ENCODE measurements at places on chromosomes 7 and 10. TPM values are rescaled to one million over a fixed set of nuclear protein-coding genes. Genes with fewer than 3 reads are reported as not detected.
A peak's percentile ranks its signal among the peaks of the same experiment; 100 is the strongest.

Gene PPIF
- 161 TPM for total RNA-seq

Gene FBXL13
- total RNA-seq, result 0.99 TPM

Gene AP3M1
- total RNA-seq, result 51.9 TPM

Gene MORN4
- 2.2 TPM for total RNA-seq

GRCh38 chr10:36393801-36394200, 731.6 kb upstream of the ANKRD30A start:
- DNase-seq, result no peak

GRCh38 chr7:24720283-24720682, 37.0 kb downstream of the GSDME start:
- DNase-seq, result no peak

GRCh38 chr7:1149351-1149794, 10.6 kb downstream of the ZFAND2A start:
- peak; percentile 51 for DNase-seq

DNA sequence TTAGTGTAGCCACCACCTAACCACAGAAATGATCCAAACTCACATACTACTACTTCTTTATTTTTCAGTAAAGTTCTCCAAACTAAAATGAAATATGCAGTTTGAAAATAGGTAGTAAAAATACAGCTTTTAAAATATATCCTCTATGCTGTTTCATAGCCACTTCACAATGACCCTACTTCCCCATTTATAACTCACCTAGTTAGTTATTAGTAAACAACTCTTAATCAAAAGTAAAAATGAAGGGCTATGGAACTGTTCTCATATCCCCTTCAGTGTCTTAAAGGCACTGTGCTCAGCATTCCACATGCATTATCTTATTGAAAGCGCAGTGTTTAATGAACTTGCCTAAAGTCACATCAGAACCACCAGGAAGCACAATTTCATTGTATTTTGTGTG, 43.5 kb downstream of the KMT2C start:
- no peak for DNase-seq

GRCh38 chr7:130988443-130988842, 254.4 kb upstream of the KLF14 start:
- DNase-seq, result peak; percentile 75

- no peak for DNase-seq
These were observed 100.7 kb downstream of the FAM53B start for GRCh38 chr10:124643330-124644009.

DNA sequence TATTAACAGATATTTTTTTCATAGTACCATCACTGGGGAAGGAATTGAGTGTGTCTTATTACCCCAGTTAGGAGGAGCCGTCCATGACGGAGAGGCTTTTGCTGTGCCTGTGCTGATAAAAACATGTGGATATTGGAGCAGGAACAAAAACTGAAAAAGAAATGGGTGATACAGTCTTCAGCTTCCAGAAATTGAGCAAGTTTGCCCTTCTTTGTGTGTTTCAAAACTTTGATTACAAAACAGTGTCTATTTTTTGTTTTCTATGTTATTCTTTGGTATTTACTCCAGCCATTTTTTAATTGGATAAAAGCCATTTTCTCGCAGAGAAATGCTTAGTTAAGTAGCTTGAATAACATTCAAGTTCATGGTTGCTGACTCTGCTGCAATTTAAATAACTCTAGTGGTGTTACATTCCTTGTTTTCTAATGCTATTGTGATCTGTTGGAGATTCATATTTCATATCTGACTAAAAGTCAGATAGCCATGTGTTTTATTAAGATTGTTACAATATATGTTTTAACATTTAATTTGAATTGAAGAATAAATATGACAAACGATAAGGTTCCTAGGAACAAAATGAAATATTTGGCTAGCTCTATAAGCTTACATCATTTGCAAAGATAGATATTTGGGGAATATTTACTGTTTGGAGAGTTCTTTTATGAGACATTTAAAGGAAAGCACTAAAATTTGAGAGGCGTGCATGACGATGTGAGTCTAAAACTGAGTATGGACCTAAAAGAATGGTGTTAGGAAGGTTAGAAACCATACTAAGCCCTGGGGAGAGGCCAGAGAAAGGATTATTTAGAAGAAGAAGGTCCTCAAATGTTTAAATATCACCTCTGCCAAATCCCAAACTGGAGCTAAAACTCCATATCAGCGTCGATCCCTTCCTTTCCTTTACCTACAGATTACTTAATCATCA, 747.3 kb upstream of the CELF2 start:
- no peak for DNase-seq

DNA sequence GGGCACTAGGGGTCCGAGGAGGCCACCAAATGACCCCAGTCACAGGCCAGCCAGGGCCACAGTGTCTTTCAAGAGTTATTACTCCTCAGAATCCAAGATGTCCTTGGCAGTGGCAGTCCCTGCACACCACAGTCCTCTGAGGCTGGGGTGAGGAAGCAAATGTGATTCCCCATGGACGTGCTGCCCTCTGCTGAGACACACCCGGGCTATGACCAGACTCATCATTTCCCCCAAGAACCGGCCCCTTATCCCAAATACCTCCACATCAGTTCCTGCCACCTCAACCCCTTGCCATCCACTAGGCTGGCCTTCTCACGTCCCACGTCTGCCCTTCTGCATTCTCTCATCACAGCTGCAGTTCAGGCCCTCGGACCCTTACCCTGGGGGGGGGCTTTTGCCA, 5.0 kb downstream of the PRKAG2 start:
- DNase-seq, result no peak

DNA sequence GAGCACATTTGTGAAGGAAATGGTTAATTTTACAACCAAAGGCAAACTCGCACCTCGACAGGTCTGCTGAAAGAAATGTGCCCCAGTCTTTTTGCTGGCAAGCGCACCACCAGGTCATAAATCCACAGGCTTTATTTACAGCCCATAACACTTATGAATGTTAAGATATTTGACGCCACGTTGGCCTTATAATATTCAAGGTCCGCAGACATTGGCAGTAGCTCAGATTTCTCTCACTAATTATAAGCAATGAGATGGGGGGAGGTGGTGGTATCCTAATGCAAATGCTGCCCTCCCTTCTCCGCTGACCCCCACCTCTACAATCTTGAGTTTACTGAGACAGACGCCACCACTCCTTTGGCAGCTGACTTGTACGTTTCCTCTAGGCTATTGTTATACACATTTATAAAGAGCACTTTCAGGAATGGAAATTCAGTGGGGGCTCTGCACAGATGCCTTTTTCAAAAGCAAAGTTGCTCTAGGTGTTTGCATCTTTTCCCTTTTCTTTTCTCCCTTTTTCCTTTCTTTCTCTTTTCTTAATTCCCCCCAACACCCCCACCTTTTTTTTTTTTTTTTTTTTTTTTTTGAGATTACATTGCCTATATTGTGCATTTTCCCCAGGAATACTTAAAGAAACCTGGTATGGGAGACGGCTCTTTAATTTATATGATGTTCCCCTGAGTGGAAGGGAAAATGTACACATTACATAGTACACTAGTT, 6.7 kb downstream of the TCF7L2 start:
- no peak for DNase-seq

- no peak for DNase-seq
These were observed 403.0 kb downstream of the THSD7A start for GRCh38 chr7:11428877-11429581.

GRCh38 chr7:128215281-128215680, 25.8 kb upstream of the LEP start:
- DNase-seq, result no peak

DNA sequence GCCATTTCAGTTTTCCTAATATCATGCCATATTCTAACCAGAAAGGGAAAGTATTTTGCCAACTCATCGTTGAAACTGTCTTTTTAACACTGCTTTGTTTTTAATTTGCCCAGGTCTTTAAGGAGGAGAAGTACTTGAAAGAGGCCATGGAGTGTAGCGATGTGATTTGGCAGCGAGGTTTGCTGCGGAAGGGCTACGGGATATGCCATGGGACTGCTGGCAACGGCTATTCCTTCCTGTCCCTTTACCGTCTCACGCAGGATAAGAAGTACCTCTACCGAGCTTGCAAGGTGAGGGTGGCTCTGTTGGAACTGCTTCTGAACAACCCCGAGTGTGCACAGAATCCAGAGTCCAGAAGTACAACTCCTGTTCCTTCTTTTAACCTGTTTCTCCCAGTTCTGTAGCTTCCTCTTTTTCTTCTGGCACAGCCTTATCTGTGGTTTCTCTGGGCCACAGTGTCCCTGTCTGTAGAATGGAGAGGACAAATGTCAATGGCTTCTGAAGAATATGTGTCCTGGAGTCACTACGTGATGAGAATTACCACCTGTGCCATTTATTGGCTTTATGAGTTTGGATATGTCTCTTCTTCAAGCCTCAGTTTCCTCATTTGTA, 60.1 kb downstream of the LANCL2 start:
- DNase-seq, result no peak

DNA sequence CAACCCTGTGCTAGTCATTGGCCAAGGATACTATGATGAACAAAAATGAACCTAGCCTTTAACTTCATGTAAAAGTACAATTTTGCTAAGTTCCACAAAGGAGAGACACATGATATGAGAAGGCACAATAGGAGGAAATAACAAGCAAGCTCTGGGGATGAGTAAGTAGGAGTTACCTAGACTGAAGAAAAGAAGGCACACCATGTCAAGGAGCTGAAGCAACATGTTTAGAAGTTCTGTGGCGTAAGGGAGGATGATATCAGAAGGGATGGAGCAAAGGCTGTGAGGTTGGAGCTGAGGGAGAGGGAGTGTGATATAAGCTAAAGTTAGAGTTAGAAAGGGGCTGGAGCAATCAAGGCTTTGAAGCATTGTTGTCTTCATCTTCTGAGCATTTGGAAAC, 25.6 kb downstream of the KIFBP start:
- no peak for DNase-seq

- DNase-seq, result no peak
These were observed 39.4 kb upstream of the PLCE1 start for GRCh38 chr10:93954299-93954698.

DNA sequence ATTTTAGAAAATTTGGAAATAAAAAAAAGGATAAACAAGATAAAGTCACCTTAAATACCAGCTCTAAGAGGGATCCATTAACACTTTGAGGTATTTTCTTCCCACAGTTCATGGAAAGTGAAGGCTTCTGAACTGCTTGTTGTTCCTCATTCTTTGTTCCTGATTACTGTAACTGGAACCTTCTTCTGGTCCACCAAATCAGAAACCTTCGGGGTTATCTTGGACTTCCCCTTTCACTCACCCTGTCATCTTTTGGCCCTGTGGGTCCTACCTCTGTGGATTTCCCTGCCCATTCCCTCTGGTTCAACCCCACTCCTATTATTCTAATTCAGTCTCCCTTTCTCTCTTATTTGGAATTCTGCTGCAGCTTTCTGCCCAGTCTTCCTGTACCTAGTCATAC, 116.5 kb upstream of the PRPS1L1 start:
- no peak for DNase-seq

DNA sequence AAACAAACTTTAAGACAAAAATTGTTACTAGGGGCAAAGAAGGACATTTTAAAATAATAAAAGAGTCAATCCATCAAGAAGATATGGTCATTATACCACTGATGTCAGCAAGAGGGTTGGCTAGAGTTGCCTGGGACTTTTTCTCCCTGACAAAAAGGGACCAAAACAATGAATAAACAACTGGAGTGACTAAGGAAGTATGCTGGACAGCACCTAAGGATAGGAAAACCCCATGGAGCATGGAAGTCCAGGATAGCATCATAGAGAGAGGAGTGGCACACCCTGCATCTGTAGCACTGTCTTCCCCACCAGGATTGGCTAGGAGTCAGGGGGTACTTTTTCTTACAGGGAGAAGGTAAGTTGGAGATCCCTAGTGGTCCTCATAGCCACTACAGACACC, 73.5 kb upstream of the MACROH2A2 start:
- DNase-seq, result no peak

GRCh38 chr7:117130262-117130661, 177.0 kb downstream of the ST7 start:
- DNase-seq, result no peak

- no peak for DNase-seq
These were observed 623.6 kb downstream of the PTPRN2 start for GRCh38 chr7:157964016-157964415.

DNA sequence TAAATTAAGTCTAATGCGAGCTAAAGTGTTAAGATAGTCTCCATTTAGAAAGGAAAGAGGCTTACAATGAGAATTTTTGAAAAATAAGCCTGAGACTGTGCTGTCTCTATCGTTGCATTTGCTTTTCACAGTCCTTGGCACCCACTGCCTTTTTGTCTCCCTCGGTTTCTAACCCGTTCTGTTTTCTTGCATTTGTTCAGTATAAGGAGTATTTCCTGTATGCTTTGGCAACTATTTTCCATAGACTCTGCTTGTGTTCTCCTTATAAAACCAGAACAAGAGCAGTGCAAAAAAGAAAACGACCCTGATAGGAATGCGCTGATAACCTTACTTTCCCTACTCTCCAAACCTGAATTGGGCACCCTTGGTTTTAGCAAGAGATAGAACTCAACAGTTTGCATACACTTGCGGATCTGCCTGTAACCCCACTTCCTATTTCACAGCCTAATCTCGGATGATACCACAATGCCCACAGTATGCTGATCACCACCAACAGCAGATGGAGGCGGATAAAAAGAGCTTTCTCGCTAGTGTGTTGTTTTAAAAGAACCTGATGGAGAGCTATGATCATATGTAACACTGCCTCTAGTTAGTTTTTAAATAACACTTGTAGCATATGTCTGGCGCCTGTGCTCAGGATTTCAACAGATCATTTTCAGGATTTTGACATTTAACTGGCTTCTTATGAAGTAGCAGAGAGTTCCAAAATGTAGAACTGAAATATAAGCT, 1.6 kb upstream of the ARHGAP12 start:
- peak; percentile 79 for DNase-seq

DNA sequence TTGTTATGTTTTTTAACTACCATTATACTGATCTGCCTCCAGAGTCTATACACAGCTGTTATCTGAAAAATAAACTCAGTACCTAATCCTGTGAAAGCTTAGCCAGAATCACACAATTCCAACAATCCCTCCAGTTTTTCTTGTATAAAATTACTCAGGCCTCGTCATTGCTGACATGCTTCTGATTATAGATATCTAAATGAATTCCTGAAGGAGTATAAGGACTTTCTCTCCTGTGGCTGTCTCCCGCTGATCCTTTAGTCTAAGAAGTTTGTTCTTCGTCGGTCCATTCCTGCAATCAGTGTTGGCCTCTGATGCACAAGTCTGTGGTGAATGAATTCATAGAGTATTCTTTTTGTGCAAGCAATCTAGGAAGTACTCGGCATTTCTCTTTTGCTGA, 288.9 kb upstream of the SEMA3C start:
- no peak for DNase-seq

DNA sequence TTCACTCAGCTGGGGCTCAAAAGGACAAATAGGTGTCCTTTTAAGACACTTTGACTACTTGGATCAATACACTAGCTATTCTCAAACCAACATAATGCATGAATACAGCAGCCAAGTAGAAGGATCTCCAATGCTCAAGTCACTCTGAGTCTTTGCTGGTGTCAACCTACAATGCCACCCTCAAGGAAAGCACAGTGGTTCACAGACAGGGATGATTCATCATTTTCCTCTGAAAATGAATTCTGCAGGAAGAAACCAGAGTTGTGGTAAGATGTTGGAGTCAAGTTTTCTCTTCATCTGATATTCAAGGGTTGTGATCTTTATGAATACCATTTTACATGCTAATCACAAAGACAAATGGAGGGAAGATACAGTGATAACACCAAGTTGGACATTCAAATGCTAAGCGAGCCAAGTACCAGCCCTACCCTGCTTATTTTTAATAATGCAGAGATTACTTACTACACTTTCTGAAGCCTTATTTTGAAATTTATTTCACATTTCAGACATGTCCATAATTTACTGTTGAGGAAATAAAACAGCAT, 143.1 kb upstream of the FGFR2 start:
- no peak for DNase-seq

All from activated CD4-positive, alpha-beta T cell treated with anti-CD3 and anti-CD28 coated beads, Interleukin-2, amount 10 ng/mL, durations not matched to agents 24 days and 14 days (primary cell).